ENCODE measurements at places on chromosomes 1 and 21.

DNA sequence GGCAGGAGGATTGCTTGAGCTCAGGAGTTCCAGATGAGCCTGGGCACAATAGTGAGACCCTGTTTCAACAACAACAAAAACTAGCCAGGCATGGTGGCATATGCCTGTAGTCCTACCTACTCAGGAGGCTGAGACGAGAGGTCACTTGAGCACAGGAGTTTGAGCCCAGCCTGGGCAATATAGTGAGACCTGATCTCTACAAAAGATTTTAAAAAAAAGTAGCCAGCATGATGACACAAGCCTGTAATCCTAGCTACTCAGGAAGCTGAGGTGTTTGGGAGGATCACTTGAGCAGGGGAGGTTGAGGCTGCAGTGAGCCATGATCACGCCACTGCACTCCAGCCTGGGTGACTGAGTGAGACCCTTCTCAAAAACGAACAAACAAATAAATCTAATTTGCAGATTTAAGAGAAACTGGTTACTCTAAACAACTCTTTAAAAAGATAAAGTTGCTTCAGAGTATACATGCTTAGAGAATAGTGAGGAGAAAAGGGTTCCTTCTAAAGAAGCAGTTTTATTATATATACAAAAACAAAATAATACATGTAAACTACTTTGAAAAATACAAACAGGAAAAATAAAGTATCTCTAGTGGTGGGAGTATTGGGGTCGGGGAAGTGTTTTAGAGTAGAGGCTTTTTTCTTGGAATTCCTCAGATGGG is 88.4 kb downstream of the ADCY10 start:
- DNase-seq = no peak

DNA sequence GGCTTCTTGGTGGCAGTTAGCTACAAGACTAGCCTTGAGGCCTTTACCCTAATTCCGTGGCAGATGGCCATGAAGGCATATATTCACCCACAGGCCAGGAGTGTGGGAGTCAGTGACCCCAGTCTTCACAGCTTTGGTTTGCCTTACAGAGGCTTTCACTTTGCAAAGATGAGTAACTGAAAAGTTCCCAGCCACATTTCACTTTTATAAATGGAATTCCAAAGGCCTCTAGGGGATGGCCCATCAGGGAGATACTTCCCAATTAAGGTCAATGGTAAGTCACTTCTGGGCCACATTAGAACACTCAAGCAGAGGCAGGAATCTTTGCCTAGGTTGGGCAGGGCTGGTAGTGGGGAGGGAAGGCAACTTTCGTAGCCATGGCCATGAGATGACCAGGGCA is 13.1 kb upstream of the HEYL start:
- no peak for DNase-seq

- no peak for DNase-seq
Observed at GRCh38 chr1:39892601-39893595, 8.8 kb downstream of the MYCL start.

DNA sequence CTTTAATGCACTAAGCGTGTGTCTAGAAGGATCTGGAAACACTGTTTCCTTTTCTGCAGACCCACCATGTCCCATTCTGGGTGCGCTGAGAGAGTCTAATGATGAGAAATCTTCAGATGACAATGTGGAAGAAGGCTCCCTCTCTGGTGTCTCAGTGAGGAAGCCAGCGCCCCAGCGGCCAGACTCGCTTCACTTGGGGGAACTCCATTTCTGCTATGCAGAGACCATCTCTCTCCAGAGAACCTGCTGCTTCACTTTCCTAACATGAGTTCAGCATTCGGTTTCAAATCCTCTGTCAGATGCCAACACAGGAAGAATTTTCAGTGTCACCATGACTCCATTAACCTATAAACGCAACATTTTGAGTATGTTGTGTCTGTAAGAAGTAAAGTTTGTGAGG is 121.8 kb downstream of the SYF2 start:
- no peak for DNase-seq

DNA sequence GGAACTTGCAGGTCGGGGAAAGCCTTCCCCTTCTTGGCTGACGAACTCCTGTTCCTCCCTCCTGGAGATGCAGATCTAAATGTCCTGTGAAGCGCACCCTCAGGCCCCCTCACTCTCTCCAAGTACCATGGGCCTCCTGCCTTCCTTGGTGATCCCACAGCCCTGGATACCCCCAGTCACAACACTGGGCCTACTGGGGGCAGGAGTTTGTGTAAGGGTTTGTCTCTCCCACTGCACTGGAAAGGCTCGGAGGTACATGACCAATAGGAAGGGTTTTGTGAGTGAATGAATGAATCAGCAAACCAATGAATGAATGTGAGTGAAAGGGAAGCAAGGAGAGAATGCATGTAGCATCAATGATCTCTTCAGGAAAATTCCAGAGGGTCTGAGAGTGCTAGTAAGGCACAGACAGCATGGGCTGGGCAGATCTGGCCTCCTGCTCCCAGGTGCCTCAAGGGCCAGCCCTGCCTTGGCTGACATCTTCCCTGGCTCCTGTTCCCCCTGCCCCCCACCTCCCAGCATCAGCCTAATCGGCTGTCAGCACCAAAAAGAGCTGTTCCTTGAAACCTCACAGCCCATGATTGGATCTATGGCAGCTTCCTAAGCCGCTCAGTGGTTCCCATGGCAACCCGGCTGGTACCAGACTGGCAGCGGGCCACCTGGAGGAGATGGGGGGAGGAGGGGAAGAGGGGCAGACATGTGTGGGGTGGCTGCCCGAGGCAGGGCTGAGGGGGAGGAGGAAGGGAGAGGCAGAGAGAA is 95.8 kb downstream of the VWA5B1 start:
- no peak for DNase-seq

DNA sequence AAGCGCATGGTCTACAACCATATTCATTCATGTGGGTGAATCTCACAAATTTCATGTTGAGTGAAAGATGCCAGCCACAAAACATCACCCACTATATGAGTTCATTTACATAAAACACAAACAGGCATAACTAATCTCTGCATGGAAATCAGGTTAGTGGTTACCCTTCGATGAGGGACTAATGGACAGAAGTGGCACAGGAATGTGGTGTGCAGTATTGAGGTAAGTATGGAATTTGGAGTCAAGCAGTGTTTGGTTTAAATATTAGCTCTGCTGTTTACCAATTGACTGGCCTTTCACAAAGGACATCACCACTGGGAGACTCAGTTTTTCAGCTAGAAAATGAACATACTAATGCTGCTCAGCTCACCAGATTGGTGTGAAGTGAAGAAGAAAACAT is 24.2 kb downstream of the CCDC185 start:
- DNase-seq = no peak

GRCh38 chr1:93807311-93807930 is 71.6 kb downstream of the DNTTIP2 start:
- no peak for DNase-seq

DNA sequence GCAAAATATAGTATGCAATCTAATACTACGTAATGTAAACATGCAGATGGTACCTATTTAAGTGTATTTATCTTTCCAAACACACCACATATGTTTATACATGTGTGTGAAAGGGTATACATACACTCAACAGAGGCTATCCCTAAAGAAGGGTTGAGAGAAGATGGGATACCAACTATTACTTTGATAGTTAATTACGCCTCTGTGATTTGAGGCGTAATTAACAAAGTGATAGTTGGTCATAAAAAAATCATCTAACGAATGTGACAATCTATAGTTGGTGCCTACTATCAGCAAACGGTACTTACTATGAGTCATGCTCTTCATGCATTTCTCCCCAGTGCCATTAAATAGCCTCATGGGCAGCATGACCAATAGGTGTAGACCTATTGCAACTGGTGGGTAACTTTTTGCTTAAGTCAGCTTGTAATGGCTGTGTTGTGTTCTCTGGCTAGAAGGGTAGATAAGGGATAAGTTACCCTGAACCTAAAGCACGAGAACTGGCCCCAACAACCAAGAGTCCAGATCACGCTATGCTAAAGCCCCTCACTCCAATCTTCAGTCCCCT is 15.3 kb downstream of the RCAN1 start:
- DNase-seq = no peak

DNA sequence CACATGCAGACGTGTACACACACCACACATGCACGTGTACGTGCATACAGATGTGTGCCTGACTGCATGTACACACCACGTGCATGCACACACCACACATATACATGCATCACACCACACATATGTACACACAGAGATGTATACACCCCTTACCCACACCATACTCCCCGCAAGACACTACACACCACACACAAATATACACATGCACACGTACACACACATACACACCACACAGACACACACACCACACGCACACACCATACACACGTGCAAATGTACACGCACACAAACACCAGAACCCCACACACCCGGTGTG is 9.7 kb downstream of the ITGB2 start:
- DNase-seq = no peak

DNA sequence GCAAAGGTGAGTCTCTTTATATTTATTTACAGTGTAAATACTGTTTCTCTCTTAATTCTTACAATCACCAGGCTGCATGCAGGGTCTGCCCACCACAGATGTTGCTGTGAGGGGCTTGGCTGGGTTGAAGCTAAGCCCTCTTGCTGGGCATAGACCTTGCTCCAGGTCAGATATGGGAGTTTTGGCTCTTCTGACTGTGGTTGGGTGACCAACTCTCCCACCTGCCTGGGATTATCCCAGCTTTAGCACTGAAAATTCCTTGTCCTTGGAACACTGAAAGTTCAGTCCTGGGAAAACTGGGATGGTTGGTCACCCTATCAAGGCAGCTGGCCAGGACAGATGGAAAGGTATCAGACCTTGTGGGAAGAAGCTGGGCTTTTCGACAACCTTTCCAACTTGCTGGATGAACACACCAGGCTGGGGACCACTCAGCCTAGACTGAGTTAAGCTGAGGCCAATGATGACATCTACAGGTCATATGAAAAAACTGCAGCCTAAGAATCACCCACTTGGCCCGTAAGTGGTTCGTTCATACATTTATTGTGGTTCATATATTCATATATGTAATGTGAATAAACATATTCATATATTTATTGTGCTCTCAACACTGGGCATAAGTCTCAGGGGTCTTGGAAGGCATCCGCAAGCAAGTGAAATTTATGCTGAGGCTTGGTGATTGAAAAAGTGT is 26.6 kb upstream of the HPDL start:
- DNase-seq = no peak

- no peak for DNase-seq
Observed at GRCh38 chr1:58986996-58987767, 203.3 kb upstream of the JUN start.

DNA sequence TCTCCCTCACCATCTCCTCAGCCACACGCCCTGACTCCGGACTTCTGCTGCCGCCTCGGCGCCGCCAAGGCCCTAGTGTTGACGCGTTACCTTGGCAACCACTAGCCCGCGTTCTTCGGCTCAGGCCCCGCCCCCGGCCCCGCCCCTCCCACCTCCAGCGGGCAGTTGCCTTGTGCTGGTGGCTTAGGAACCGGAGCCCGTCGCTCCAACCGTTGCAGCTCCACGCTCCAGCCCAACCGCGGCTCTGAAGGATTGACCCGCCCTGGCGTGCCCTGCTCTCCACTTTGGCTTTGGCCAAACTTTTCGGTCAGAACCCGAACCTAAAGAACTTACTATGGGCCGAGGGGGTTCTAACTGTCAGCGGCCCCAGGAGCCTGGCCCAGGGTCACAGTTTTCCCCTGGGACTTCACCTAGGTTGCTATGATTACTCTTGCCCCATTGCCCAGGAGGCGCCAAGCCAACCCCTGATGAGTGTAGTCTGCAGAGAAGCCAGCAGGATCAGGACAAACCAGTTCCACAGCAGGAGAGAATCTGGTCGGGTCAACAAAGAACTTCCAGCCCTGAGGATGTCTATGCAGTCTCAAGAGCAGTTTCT is at the start of gene CFAP45:
TSS of gene CFAP45 (minus strand) at position 80 of the 595 bp plus-strand sequence. CDS start at position 13, 67 bp downstream.
- DNase-seq = peak; percentile 89

DNA sequence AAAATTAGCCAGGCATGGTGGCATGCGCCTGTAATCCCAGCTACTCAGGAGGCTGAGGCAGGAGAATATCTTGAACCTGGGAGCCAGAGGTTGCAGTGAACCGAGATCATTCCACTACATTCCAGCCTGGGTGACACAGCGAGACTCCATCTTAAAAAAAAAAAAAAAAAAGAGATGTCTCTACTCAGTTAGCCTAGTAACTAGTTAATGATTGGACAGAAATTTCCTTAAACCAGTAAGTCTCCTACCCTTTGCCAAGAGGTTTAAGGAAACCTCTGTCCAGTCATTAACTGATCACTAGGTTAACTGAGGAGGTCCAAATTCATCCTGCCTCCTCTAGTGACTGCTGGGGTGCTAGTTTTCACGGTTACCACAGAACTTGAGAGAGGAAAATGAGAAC is 143.9 kb upstream of the UBE2U start:
- no peak for DNase-seq

DNA sequence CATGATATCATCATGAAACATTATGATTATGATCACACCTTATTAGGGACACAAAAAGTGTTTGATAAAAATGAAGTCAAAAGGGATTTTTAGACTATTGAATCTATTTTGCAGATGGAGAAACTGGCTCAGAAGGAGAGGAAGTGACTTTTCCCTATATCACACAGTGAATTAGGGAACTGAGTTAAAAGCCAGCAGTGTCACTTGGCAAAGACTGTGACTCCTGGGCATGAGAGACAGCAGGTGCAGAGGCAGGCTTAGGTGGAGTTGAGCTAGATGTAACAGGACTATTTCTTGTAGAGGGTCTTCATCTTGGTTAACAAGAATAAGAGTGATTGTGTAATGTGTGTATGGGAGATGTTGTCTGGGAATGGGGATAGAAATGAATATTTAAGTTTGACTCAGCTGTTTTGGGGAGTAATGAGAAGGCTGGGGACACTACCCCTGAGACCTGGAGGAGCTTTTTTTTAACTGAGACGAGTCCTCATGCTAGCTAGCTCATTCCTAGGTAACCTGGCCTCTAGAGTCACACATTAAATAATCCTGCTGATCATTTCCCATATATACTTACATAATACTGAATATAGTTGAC is 1.0 kb upstream of the CD84 start:
- no peak for DNase-seq

DNA sequence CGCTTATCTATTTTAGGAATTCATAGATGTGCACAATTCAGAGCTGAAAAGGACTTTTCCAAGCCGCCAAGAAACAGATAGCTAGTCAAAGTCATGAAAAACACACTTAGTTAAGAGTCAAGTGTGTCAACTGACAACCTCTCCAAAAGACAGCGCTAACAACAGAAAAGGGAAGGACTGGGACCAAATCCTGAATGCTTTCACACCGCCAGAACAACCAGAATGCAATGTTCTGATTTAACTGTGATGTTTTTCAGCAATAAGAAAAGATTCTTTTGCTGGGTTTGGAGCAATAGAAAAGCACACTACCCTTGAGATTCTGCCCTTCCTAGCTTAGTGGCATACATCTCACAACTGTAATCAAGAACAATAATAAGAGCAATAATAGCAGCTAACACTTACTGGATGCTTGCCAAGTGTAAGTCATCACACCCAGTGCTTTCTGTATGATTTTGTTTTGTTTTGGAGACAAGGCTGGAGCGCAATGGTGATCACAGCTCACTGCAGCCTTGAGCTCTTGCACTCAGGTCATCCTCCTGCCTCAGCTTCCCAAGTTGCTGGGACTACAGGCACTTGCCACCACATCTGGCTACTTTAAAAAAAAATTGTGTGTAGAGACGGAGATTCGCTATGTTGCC is 33.9 kb upstream of the SDC3 start:
- DNase-seq = no peak

- DNase-seq = no peak
Observed at GRCh38 chr1:240306673-240307072, 215.0 kb downstream of the FMN2 start.
